ENCODE measurements at places on chromosomes 6 and 20. TPM values are rescaled to one million over a fixed set of nuclear protein-coding genes. Genes with fewer than 3 reads are reported as not detected.

LY6G6D gene
- total RNA-seq = not detected

SNHG17 gene
- total RNA-seq = 8.6 TPM

POPDC3 gene
- total RNA-seq = 19.4 TPM

RRAGD gene
- under 0.01 TPM for total RNA-seq

DNA sequence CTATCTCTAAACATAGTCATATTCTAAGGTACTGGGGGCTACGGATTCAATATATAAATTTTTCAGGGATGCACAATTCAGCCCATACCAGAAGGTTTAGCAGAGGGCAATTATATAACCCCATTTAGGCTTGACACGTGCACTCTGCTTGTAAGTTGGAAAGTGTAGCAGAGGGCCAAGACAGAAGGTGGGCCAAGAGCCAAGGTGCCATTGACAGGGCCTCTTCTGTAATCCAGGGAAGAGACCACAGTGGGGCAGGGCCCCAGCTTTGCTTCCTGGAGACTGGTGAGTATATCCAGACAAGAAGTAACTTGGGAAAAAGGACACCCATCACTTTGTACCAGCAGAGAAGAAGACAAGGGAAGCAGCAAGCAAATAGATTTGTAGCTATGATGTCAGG lies 672.4 kb upstream of the MARCKS start:
- no peak for DNase-seq

DNA sequence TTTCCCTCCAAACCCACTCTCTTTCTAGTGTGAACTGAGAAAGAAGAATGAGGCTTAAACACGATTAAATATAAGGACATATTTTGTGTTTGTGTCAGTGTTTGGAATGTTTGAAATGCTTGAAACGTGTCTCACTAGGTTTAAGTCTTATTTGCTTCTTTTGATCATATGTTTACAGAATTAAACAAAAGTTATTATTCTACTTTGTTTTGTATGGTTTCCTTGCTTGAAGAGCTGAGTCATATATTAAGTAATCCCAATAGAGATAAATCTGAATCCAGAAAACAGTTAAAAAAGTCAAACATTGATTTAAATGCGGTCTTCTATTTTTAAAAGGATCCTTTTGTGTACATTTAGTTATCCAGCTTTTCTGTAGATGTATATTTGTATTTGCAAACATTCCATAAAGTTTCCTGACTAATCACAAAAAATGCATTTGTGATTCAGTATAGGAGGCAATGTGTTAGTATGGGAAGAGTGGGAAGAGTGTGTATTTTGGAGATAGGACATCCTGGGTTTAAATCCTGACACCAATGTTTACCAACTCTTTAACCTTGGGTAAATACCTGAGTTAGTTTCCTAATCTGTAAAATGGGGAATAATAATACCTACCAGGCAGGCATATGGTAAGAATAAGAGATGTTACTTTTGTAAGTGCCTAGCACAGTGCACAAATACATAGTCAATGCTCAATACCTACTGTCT lies 72.9 kb downstream of the TSBP1 start:
- peak; percentile 74 for DNase-seq

GRCh38 chr20:61604549-61604948 lies 352.5 kb downstream of the CDH4 start:
- DNase-seq = no peak

GRCh38 chr20:20216941-20217340 lies 151.0 kb upstream of the INSM1 start:
- no peak for DNase-seq

DNA sequence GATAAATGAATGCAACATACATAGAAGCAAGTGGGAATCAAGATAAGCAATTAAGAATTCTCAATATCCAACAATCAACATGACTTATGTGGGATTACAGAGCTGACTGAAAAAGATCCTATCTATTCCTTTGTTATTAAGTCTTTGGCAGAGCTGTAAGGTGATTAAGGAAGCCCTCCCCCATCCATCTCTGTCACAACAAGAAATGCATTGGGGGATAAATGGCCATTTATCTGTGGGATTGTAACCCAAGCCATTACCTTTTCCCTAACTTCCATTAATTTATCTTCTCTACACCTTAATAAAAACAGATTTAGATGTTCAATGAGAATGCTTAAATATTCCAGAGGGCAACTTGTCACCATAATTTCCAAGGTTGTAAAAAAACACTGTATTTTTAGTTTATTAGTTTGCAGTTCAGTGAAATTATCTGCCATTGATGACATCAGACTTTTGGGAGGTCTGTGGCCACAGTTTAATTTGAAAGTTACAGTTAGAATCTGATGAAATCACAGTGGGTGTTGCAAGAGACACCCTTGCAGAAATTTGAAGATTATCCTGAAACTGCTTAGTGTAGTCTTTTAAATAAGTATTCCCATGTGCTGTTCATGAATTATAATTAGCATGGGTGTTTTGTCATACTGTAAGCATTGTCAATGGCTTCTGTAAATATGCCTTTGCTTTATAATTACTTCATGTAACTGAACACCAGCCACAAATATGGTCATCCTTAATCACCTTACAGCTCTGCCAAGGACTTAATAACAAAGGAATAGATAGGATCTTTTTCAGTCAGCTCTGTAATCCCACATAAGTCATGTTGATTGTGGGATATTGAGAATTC lies 49.4 kb upstream of the FYN start:
- DNase-seq = peak; percentile 87

DNA sequence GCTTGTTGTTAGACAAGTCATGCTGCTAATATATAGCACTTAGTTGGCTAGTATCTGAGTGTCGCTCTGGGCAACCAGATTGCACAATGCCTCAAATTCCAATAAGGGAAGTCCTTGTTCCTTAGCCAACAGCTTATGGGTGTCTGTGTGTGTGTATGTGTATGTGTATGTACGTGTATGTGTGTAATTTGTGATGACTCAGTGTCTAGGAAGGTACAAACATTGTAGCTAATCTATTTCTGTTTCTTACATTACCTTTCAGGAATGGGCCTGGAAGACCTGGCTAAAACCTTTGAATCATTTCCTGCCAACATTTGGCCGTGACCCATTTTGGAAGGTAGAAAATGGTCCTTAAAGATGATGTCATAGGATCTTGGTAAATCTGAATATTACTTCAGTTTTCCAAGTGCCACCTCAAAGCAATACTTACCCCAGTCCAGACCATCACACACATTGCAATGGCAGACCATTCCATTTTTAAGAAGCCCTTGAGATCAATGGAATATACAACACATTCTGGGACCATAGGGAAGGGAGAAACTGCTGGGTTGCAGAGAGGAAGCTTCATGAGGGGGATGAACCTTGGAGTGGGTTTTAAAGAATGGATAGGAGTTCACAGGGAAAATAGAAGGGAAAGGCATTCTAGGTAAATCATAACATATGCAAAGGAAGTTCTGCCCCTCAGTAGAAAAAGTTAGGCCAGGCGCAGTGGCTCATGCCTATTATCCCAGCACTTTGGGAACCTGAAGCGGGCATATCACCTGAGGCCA lies 25.1 kb downstream of the NEDD9 start:
- peak; percentile 98 for DNase-seq

- DNase-seq = no peak
These were observed 29.1 kb downstream of the CPNE5 start for GRCh38 chr6:36809941-36810803.

GRM1 gene
- not detected for total RNA-seq

DNA sequence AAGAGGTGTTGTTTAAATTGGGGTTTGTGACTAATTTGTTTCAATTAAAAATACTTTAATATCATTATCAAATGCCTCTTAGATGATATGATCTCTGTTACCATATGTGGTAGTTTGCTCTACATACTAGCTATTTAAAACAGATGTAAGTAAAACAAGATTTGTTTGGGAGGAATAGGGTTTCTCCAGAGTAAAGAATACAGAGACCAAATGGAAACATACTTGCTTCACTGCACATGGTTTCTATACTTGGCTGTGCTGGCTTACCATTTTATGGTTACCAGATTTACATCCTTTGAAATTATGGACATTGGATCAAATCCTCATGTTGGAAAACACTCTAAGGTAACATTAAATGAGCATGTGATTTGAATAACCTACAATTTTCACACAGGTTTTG lies 588.3 kb downstream of the CD109 start:
- DNase-seq = peak; percentile 3

BNIP5 gene
- total RNA-seq = not detected

DNA sequence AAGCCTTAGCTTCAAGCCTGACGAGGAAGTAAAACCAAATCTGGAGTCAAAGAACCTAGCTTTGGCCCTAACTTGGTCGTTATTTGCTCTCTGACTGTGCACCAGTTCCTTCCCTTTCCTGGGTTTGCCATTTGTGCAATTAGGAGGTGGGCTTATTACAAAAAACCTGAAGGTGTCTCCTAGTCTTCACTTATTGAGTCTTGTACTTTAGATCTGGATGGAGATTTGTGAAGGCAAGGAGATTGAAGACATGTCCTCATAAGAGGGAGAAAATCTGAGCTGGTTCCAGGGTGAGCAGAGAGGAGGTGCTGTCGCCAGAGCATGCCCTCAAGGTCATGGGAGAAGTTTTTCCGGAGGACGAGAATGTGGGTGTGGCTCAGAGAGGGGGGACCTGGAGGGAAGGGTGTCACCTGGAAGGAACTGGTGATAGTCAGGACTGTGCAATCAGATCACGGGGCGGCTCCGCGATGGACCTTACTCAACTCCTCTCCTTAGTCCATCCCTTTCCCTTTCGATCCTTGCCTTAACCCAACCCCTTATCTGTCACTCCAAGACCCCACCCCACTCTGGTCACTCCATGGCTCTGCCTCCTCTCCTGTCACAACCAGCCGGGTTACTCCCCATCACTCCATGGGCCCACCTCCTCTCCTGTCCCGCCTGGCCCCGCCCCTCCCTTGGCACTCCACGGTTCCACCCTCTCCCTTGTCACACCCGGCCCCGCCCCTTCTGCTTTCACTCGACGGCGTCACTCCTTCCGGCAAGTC lies 588 bp upstream of the ACSS2 start:
- DNase-seq = peak; percentile 99

MYO6 gene
- total RNA-seq = 15.1 TPM

SLC22A23 gene
- 2.2 TPM for total RNA-seq

GRCh38 chr20:14580418-14581074 lies 243.1 kb upstream of the FLRT3 start:
- no peak for DNase-seq
